Thoracic aorta (tissue), 2 donors: ENCODE measurements at places on chromosomes 1 and 21. TPM values are rescaled to one million over a fixed set of nuclear protein-coding genes. Genes with fewer than 3 reads are reported as not detected.

CTTNBP2NL gene
- 66.5 TPM for total RNA-seq

SLC9C2 gene
- not detected for total RNA-seq

RPAP2 gene
- total RNA-seq, result 11.2 TPM

FAM78B gene
- total RNA-seq, result 0.81 TPM

AADACL4 gene
- total RNA-seq, result not detected

PLA2G4A gene
- 5.2 TPM for total RNA-seq

BCL2L15 gene
- total RNA-seq, result 0.14 TPM

RGSL1 gene
- not detected for total RNA-seq
